ENCODE measurements at places on chromosomes 1 and 21.

DNA sequence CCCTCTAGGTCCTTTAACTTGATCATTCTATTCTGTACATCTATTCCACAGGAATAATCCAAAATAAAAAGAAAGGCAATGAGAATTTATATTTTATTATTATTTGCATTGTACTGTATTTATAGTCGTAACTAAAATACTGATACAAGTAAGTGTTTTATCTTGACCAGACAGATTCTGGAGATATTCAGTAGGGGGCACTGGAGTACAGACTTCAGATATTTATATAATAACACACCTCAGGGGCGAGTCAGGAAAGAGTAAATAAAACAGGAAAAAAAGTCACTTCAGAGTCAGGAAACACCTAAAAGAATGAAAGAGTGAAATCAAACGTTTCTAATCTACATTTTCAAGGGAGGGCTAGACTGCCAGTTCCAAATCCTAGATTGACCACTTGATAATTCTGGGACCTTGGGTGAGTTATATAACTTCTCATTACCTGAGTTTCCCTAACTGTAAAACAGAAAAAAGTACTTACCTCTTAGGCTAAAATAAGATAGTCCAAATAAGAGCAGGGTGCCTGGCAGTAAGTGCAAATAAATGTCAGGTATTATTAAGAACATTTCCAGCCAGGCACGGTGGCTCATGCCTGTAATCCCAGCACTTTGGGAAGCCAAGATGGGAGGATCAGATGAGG, 31.1 kb upstream of the MTF1 start:
- DNase-seq = peak; percentile 30

- DNase-seq = no peak
Measured at GRCh38 chr1:116426401-116426800, 53.4 kb downstream of the ATP1A1 start.

DNA sequence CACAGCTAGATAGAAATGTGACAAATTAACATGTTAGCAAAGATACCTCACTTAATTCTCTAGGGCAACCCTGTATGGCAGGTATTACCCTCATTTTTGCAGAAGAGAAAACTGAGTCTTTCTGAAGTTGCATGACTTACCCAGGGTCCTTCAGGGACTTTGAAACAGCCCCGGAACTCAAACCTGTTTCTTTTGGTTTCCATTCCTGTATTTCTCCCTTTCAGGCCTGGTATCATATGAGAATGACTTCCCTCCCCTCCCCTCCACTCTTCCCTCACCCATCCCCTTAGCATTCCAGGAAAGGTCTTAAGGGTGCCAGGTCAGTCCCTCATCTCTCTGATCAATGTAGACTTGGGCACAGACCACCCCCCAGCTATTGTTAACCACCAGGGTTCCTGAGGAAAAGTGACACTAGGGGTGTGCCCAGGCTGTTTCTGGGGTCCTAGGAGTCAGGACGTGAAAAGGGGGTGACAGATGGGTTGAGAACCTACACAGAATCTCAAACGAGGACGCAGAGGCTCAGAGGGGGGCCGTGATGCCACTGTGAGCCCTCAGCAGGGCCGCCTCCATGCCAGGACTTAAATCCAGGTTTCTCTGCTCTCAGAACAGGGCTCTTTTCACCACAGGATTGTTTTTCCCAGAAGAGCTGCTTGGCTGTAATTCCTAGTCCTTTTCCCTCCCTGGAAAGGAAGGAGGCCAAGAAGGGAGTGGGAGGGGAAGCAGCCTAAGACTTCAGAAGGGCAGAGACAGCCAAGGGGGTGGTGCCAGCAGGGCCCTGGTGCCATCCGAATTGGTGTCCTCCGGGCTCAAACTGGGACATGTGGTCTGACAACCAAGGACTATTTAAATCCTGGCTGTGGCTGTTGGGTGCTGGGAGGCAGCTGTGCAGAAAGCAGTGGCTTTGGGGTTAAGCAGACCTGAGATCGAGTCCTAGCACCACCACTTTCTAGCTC, 2.1 kb upstream of the WASF2 start:
- no peak for DNase-seq

DNA sequence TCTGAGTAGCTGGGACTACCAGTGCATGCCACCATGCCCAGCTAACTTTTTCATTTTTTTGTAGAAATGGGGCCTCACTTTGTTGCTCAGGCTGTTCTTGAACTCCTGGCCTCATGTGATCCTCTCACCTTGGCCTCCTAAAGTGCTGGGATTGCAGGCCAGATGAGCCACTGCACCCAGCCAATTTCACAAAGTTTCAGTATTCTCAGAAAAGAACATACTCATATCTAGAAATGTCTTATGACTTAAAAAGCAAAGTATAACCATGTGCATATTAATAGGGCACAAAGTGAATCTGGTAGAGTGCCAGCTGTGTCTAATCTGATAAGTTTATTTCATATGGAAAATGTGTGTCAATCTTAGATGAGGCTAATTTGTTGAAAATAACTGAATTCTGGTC, 87.5 kb upstream of the CACYBP start:
- peak; percentile 76 for DNase-seq

GRCh38 chr1:6373961-6374720, 19.4 kb downstream of the ACOT7 start:
- no peak for DNase-seq

DNA sequence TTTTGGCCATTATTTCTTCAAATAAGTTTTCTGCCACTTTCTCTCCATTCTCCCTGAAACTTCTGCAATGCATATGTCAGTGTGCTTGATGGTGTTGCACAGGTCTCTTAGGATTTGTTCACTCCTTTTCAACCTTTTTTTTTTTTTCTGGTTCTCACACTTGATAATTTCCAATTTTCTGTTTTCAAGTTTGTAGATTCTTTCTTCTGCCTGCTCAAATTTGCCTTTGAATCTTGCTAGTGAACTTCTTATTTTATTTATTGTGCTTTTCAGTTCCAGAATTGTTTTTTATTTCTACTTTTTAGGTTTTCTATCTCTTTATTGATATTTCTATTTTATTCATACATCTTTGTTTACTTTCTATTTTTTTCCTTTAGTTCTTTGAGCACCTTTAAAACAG, 48.4 kb upstream of the PTPRC start:
- no peak for DNase-seq

All from activated CD4-positive, alpha-beta T cell treated with anti-CD3 and anti-CD28 coated beads, Interleukin-2, amount 50 U/mL, for 16 hours (primary cell).